Activated naive CD8-positive, alpha-beta T cell treated with anti-CD3 and anti-CD28 coated beads, Interleukin-2, amount 10 ng/mL, durations not matched to agents 7 days and 5 days (primary cell): ENCODE measurements at places on chromosomes 7 and 10. TPM values are rescaled to one million over a fixed set of nuclear protein-coding genes. Genes with fewer than 3 reads are reported as not detected.

GRCh38 chr7:30412782-30413504 lies 65.6 kb downstream of the NOD1 start:
- no peak for DNase-seq

CYP26C1 gene
- 0.17 TPM for total RNA-seq

SEM1 gene
- 49.7 TPM for total RNA-seq

GRCh38 chr7:77727936-77728701 lies 31.9 kb downstream of the RSBN1L start:
- no peak for DNase-seq

IDI2 gene
- not detected for total RNA-seq

- no peak for DNase-seq
Observed at GRCh38 chr7:2807845-2808772, 36.0 kb downstream of the GNA12 start.

DNA sequence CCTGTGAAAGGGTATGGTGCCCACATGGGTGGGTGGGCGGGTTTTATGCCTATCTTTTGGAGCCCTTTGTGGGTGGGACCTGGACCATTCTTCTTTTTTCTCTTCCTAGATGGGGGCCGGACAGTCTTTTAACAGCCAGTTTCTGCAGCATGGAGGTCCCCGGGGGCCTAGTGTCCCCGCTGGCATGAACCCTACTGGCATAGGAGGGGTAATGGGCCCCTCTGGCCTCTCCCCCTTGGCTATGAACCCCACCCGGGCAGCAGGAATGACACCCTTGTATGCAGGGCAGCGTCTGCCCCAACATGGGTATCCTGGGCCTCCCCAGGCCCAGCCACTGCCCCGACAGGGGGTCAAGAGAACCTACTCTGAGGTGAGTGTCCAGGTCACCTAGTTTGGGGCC lies 9.1 kb downstream of the ZMIZ2 start:
- DNase-seq, result no peak

RNF148 gene
- not detected for total RNA-seq

DNA sequence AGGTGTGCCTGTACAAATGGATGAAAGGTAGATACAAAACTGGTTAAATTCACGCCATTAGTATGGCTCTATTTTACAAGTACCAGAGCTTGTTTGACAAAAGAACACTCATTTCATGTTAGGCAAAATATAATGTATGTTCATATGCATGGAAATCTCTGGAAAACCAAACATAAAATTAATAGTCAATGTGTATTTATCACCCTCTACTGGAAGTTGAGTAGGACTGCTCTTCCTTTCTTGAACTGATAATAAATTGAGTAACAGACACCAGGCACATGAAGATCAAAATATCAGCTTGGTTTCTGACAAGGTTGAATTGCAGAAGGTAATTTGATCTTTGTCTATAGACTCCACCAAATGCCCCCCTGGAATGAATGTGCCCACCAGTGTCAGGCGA lies 19.8 kb upstream of the AKR1B1 start:
- no peak for DNase-seq
